Heart left ventricle (tissue), 16 donors: ENCODE measurements at places on chromosomes 7 and 10.

GRCh38 chr10:44755481-44755880, 155.7 kb upstream of the TMEM72 start:
- no peak for DNase-seq

DNA sequence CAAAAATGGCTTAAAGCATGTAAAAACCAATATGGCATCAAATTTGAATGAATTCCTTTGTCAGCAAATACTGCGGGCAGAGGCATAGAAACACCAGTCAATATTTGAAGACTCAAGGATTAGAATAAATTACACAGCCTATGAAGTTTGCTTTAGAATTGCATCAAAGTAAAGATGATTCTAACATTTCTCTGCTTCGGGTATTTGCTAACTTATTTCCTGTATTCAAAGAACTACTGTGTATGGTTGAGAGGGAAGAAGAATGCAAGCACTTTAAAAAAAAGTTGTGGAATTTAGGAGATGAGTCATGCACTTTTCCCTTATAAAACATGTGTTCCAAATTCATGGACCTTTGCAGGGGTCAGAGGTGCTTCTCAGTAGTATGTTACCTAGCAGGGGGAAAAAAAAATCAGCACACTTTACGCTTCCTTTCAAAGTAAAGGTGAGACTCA, 90.1 kb downstream of the PIP4K2A start:
- DNase-seq = no peak

GRCh38 chr7:151012911-151013347, 11.4 kb downstream of the ATG9B start:
- DNase-seq = no peak

DNA sequence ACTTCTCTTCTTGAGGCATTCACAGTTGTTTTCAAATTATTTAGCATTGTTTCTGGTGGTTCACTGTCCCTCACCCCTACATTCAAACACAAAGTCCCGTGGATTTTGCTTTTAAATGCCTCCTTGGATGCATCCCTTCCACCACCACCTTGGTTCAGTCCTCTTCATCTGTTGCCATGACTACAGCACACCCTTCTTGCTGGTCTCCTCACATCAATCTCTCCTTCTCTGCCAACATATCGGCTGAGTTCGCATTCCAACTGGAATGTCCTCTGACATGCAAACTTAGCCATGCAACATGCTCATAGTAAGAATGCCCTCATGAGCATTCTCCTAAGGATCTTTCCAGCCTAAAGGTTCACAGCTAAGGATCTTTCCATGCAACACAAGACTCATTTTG, 198.3 kb upstream of the AGK start:
- no peak for DNase-seq

GRCh38 chr7:81705206-81705605, 64.6 kb downstream of the HGF start:
- DNase-seq = no peak

DNA sequence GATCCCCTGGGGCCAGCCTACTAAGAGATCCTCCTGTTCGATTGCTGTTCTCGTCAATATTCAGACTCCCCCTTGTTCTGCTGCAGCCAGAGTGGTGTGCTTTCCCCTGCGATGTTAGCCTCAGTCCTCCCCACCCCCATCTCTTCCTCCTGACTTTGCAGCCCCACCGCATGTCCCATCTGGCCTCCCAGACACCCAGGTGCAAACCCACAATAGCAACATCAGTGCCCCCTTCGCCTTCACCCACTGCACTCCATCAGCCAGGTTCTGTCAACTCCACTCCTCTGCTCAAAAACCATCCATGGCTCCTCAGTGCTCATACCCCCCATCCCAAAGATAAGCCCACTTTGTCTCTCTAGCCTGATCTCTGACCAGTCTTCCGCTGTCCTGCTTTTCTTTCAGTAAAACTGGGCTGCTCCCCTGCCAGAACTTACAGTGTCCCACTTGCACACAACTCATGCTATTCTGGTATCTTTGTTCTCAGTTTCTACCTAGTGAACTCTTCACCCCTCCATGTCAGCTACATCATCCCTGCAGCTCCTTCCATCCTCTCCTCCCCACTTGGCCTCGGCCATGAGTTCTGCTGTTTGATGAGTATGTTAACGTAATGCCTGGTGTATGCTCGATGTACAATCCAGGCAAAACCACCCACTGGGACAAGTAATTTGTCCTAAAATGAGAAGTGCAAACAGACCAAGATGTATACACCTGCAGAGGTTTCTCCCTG, 26.6 kb downstream of the COL13A1 start:
- no peak for DNase-seq

DNA sequence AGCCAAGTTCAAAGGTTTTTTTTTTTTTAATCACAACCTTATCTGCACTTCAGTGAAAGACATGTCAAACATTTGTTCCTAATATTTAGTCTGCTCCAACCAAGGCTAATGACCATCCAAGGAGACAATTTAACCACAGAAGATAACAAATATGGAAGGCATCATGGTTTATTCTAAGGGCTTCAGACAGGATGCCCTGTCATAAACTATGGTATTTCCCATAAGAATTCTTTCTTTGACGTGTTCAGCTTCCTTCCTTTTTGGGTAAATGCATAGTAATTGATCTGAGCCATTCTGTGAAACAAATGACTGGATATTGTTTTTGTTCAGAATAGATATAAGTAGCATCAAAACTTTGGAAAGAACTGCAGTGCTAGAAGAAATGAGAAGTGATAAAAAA, 326.5 kb upstream of the AOAH start:
- DNase-seq = no peak

DNA sequence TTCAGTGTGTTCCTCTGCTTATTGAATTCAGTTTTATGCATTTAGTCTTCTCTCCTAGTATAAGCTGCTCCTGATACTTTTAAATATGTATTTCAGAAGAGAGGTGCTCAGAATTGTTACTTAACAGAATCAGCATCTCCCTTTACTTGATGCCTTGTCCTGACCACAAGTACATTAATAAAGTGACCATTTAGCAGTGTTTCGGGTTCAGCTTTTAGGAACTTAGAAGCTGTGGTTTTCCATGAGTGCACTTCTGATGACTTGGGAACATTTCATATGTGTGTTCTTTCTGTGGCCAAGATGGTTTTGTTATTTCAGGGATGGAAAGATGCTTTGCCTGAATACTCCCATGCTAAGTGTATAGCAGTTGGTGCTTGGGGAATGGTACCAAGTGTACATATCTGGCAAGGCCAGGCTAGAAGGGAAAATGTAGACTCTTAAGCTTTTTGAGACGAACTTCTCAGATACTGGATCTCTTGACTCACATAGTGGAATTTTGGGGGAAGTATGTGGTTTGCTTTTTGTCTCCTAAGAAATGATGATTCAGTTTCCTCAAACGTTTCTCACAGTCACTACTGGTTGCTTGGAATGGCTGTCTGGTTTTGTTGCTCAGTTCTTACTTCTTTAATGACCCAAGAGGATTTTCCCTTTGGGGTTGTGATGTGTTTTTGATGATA, 17.2 kb downstream of the SGPL1 start:
- DNase-seq = no peak

- no peak for DNase-seq
These were observed 41.0 kb upstream of the TMEM248 start for GRCh38 chr7:66880053-66880452.

DNA sequence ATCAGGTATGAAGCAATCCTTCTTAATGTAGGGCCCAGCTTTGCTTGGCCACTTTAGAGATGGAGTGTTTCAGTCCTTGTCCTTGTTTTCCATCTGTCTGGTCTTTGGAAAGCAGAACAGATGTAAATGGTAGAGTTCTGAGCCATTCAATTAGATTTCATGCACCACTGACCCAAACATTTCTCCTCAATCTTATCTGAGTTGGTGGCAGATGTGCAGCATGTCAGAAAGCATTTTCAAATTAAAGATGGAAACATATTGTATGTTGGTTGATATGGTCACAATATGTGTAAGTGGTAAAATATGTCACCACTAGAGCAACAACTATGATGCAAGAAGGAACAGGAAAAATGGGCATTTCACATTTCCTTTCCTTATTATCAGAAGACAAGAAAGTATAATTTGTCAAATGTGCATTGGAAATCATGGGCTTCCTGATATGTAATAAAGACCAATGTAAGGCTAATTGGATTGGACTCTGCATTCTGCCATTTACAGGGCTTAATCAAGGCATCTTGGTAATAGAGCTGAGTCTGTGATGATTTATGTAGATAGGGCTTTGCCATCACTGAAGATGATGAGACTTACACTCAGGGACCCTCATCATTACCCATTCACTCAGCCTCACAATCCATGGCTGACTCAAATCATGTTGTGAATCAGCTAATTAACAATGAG, 750.7 kb downstream of the NRG3 start:
- DNase-seq = no peak

- peak; percentile 15 for DNase-seq
These were observed 182.8 kb downstream of the DIP2C start for GRCh38 chr10:506451-507354.

- DNase-seq = no peak
These were observed 79.9 kb downstream of the HACD1 start for GRCh38 chr10:17537281-17537680.

DNA sequence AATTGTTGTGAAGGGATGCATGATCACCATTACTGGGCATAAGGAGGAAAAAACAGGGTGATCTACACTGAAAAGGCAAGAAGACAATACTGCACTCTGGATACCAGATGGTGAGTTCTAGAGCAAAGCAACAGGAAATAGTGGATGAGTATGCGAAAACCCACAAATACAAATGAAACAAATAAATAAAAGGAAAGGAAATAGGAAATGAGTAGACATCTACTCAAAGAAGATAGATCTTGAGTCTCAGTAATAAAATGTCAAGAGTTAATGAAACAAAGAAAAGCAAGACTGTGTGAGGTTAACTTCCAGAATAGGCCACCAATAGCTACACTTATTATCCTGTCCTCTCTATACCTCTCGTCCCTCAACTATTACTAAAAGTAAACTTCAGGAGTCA, 11.7 kb downstream of the ORC5 start:
- DNase-seq = no peak

DNA sequence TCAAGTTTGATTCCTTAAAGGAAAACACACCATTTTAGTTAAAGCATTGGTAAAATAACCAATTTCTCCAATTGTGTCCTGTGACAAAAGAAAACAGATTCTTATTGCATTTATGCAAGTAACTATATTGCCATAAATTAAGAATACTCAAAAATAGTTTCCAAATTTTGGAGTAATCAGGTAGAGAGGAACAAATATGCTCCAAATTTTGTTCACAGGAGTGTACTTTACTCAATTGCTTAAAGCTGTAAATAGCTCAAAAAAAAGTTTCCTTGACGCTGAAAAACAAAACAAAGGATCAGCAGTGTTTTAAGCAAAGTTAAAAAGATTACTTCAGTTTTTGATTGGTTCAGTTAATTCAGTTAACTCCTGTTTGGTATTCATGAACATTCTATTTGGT, 52.2 kb upstream of the INHBA start:
- no peak for DNase-seq

- DNase-seq = no peak
These were observed 46.2 kb downstream of the WDR11 start for GRCh38 chr10:120897343-120897742.

GRCh38 chr10:69742356-69742695, 59.4 kb upstream of the COL13A1 start:
- no peak for DNase-seq

DNA sequence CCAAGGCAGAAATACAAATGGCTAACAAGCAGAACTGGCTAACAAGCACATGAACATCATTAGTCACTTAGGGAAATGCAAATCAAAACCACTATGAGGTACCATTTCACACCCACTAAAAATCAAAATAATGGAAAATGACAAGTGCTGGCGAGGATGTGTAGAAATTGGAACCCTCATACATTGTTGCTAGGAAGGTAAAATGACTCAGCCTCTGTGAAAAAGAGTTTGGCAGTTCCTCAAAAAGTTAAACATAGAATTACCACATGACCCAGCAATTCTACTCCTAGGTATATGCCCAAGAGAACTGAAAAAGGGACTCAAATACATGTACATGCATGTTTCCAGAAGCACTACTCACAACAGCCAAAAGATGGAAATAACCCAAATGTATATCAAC, 52.8 kb upstream of the ANAPC16 start:
- DNase-seq = no peak

GRCh38 chr7:116534790-116535189, 10.0 kb downstream of the CAV1 start:
- no peak for DNase-seq

DNA sequence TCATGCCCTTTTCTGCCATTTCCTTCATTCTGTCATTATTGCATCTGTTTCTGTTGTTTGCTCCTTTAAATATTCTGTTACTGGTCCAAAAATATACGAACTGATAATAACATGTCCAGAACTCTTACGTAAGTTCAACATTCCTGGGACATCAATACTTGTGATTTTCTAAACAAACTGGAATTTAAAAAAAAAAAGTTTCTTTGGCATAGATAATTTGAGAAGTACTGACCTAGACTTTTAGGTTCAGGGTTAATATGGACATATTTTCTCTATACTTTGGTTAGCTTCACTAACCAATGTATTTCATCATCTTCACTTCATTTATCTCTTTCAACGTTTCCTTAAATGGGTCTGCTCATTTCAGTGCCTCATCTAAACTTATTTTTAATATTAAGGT, 147.3 kb downstream of the JMJD1C start:
- DNase-seq = no peak

DNA sequence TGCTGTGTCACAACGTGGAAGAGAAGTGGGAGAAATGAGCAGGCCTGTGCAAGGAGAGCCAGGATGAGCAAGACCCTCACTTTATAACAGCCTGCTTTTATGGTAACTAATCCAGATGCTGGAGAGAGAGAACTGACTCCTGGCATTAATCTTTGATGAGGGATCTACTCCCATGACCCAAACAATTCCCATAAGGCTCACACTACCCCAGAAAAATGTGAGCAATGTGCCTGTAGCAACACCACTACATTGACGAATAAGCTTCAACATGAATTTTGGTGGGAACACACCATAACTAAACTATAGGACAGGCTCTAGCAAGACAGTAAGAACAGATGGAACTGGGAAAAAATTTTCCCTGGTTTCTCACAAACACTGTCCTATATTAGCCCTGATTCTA, 173.6 kb upstream of the PRSS58 start:
- DNase-seq = no peak

DNA sequence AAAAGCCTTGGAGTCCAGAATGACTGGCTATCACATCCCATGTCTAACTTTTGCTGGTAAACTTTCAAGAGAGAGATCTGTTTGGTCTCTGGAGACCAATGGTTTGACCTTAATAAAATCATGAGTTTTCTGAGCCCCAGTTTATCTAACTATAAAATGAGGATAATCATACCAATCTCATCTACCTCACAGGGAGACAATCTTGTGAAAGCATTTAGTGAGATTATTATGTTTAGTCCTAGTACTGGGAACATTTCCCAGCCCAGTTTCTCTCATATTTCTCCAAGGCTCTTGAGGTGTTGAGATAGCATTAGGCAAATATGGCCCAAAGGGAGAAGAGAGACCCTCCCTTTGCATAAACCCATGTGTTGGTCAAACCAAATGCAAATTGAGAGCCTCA, 25.8 kb downstream of the ABCC2 start:
- no peak for DNase-seq

DNA sequence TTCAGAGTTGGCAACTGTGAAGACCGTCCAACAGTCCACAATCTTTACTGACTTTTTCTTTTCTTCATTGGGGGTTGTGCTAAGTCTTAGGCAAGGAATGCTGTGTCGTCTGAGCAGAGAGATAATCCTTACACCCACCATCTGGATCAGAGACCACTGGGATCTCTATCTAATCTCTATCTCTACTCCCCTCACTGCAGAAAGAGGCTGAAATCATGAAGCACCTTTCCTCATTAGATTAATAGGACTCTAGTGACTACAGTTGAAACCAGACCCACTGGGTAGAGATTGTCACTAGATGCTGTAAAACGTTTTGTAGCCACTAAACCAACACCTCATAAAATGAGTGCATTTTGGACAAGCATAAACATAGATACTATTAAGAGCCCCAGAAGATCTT, 387.4 kb upstream of the CELF2 start:
- DNase-seq = no peak

- no peak for DNase-seq
These were observed 38.3 kb upstream of the TOMM7 start for GRCh38 chr7:22860784-22861482.
